Esophagus squamous epithelium (tissue), 5 donors: ENCODE measurements at places on chromosomes 3 and 15.

DNA sequence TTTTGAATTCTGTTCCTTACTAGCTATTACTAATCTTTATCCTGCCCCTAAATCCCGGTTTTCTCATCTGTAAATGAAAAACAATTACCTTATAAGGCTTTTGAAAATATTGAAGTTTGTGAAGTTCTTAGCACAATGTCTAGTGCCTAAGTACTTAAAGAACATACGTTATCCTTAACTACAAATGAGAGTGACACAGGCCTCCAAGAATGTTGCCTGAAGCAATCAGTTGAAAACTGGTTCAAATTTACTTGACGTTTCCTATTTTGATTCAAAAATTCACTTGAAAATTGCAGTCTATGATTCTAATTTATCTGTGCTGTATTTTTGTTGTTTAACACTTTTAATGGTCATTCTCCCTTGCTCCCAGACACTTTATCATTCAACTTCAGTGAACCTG lies 3.2 kb downstream of the SENP7 start:
- no peak for DNase-seq

DNA sequence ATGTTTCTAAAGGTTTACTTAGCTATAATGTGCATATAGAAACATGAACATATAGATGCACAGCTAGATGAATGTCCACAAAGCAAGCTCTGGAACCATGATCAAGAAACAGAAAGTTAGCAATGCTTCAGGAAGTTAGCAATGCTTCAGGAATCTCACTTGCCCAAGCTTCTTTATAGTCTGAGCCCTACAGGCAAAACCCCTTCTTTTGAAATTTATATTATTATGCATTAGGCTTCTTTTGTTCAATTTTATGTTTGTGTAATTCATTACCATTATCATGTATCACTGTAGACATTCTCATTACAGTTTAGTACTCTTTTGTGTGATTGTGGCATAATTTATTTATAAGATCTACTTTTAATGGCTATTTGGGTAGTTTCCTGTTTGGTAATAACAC lies 286.4 kb upstream of the BCHE start:
- DNase-seq: no peak

GRCh38 chr15:57604507-57604906 lies 12.8 kb downstream of the MYZAP start:
- no peak for DNase-seq

DNA sequence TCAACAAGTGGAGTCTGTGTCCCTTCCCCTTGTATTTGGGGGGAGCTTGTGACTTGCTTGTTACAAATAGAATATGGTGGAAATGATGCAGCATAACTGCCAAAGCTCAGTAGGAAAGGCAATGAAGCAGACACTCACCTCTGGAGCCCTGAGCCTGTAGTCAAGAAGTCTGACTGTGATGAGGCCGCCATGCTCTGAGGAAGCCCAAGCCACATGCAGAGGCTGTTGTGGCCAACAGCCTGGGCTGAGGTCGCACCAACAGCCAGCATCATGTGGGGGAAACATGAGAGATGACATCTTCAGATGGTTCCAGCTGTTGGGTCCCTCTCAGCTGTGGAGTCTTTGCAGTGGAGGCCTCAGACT lies 161.4 kb downstream of the CHSY1 start:
- no peak for DNase-seq

- DNase-seq: no peak
These were observed 53.3 kb upstream of the MELTF start for GRCh38 chr3:197082871-197083270.

DNA sequence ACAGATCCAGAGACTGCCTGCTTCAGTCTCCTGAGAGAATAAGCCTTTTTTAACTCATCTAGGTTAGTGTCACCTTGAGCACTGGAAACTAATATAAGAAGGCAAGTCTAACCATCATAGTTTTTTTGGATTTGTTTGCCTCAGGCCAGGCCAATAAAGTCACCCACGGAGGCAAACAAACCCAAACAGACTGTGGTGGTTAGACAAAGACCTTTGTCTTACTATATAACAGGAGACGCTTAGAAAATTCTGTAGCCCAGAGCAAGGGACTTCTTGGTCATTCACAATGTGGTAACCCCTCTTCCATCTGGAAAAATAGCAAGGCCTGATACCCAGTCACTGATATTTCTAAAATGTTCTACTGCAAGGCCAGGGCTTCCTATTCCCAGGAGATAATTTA lies 45.3 kb upstream of the PPP2R3A start:
- DNase-seq: no peak

- no peak for DNase-seq
These were observed 97.0 kb downstream of the FNDC3B start for GRCh38 chr3:172136330-172136729.

DNA sequence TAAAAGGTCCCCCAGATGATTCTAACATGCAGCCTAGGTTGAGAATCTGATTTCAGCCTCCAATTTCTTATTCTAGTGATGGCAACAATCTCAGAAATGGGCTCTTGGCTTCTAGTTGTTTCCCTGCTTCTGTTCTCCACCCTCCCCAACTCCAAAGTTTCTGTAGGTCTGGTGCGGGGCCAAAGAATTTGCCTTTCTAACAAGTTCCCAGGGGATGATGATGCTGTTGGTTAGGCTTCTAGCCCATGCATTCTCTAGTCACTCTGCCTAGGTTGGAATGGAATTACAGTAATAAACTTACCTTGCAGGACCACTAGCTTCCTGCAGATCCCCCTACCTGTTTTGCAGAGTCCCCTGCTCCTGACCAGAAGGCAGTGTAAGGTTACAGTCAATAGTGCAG lies 103.2 kb upstream of the PPP2R3A start:
- no peak for DNase-seq

DNA sequence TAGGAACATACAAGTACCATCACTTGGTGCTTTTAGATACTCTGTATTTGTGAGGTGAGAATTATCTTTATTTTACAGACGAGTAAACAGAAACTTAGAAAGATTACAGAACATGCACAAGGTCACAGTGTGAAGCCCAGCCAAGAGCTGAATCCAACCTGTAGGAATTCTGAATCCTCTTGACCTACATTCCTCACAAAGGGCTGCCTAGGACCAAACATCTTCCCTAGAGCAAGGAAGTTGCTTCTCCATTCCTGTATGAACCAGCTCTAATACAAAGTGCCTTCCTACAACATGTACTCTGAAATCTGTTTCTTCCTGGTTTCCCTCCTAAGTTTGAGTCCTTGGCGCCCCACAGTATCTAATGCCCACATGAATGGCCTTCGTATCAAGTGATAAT lies 2.9 kb downstream of the HDGFL3 start:
- no peak for DNase-seq

GRCh38 chr3:190486533-190486864 lies 27.4 kb upstream of the IL1RAP start:
- no peak for DNase-seq

GRCh38 chr3:141129541-141130011 lies 78.4 kb downstream of the SPSB4 start:
- DNase-seq: no peak

GRCh38 chr15:92377083-92377789 lies 16.4 kb upstream of the ST8SIA2 start:
- DNase-seq: no peak

DNA sequence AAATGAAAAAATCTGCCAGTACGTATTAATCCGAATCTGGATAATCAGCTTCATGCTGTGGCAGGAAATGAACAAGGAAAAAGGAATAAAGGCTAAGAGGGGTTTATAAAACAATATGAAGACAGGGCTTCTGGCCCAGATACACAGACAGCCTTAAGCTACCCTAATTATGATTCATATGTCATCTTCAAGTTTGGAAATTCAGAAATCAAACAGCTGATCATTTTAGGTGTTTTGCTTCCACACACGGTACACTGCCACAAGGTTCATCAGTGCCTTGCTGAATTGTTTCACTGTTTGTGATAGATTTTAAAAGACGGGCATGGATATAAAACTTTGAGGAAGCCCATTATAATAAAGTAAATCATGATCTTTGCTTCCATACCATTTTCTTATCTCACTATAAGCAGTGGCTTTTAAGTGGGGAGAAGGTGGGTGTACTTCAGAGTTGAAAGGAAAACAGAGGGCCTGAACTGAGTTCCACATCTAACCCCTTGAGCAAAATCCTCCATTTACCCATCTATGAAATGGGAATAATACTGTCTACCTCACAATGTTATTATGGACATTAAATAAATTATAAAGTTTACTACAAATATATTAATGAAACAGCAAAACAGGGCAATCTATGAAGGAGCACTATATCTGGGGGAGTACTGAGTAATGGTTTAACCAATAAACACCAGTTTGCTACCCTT lies 15.7 kb downstream of the GTPBP8 start:
- no peak for DNase-seq

DNA sequence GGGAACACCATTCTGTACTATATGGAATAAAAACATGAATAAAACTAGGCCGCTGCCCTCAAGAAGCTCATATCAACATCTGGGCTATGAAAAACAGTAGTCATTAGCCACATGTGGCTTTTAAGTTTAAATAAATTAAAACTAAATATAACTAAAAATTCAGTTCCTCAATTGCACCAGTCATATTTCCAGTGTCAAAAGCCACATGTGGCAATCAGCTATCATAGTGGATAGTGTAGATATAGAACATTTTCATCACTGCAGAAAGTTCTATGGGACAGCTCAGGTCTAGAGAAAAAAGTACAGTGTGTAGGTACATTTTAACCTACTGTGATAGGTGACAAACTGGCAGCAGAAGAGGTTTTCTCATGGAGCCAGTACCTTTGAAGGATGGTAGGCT lies 261.4 kb downstream of the FOXP1 start:
- no peak for DNase-seq

- DNase-seq: no peak
These were observed 6.3 kb downstream of the LAMP3 start for GRCh38 chr3:183156266-183156665.

GRCh38 chr15:71792521-71792920 lies 17.8 kb upstream of the NR2E3 start:
- no peak for DNase-seq

GRCh38 chr15:85609492-85609891 lies 185.2 kb downstream of the KLHL25 start:
- DNase-seq: no peak

- DNase-seq: no peak
These were observed 439.4 kb upstream of the RBMS3 start for GRCh38 chr3:28841441-28841840.
